ENCODE measurements at places on chromosomes 2 and 18.

DNA sequence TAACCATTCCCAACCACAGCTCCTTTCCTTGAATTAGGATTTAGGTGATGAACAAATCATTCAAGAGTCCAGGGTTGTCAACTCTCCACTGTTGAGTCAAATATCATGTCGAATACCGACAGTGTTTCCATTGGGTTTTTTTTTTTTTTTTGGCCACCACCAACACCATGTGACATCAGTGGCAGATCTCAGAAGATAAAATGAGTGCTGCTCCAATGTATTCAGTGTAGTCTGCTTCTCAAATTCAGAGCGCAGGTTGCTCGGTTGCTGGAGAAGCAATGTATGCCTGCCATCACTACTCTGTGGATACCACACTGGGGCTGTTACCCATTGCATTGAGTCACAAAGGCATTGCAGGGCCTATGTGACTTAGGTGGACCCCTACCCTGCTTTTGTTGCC is 10.8 kb upstream of the ATL2 start:
- no peak for DNase-seq

DNA sequence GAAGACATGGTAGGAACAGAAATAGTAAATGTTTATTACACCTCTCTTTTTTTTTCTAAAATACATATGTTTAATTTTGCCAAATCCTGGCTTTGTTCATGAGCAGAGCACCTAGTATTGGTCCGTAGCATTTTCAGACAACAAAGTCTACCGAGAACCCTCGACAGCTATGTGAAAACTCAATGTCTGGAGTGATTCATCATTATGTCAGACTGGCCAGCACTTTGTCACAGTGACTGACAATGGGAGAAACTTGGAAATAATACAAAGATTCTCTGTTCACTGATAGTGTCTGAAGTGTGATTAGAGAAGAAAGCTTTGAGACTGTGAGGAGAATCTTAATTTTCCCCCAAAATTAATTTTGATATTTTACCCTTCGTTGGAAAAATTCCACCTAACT is 143.0 kb downstream of the HNMT start:
- DNase-seq = no peak

- no peak for DNase-seq
Measured at GRCh38 chr18:68449292-68449691, 265.6 kb downstream of the TMX3 start.

DNA sequence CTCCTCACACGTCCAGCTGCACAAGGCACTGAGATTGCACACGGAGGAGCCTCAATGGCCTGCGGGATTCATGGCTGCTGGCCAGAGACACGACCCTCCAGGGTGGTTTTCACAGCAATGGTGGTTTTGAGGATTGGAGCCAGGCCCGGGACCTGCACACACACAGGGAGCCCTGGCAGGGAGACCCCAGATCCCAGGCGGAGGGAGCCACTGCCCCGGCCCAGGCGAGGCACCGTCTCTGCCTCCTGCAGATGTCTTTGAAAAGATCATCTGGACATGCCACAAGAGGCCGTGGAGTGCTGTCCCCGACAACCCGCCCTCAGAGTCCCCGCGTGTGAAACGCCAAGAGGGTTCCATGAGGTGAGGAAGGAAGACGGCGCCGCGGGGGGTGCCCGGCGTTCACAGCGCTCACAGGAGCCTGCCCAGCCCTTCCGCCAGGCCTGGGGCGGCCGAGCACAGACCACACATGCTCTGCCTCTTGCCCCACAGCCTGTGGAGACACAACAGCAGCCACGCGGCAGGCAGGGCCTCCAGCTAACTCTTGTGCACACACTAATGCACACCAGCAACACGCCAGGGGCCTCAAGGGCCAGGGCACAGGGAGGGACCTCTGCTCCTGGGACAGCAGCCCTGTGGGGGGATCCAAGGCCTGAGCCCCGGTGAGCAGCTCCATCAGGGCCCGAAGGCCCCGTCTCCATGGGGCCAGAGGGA is 72.8 kb upstream of the CTDP1 start:
- DNase-seq = no peak

DNA sequence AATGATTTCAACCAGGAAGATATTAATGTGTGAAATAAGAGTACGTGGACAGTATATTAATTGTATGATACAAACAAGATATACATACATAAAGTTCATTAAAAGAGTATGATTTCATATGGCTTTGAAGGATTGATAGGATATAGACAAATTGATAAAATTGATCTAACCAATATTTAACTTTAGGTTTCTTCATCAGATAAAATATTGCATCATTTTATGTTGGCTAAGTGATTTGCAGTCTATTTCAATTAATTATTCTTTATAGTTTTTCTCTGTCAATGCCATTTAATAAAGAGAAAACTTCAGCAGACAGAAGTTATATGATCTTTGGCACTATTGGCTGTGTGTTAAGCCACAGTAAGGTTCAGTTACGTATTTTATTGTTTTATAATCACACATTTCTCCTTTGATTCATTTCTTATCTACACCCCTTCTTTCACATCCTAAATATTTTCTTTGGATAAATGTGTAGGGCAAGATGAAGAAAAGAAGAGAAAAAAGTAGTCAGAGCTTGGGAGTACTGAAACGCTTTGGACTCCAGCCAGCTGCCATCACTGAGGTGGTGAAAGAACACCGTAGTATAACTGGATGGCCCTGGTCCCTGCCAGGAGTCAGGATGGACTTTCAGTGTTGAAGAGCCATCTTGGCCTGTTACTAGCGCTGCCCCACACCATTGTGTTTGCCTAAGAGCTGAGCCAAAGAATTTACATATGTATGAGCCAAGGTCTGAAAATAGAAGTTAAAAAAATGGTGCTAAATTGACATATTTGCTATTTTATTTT is 9.8 kb upstream of the CPS1 start:
- DNase-seq = peak; percentile 44

DNA sequence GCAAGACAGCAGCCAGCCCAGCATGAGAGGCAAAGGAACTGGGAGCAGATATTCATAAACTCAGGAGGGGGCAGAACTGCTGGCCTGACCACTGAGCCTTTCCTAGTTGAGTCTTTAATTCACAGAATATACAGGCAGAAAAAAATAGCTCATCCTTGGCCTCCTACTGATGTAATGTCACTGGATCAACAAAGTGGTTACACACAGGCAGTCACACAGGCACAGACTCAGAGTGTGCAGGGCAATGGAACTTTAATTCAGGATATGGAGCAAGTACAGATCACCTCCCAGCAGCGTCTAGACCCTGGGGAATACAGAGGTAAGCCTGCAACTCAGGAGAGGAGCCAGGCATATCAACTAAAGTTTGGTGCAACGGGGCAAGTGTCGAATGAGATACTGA is 75.4 kb downstream of the TNP1 start:
- DNase-seq = no peak

- no peak for DNase-seq
Measured at GRCh38 chr2:204293884-204294747, 251.2 kb upstream of the PARD3B start.

GRCh38 chr18:21361307-21361880 is 119.4 kb downstream of the GREB1L start:
- DNase-seq = no peak

DNA sequence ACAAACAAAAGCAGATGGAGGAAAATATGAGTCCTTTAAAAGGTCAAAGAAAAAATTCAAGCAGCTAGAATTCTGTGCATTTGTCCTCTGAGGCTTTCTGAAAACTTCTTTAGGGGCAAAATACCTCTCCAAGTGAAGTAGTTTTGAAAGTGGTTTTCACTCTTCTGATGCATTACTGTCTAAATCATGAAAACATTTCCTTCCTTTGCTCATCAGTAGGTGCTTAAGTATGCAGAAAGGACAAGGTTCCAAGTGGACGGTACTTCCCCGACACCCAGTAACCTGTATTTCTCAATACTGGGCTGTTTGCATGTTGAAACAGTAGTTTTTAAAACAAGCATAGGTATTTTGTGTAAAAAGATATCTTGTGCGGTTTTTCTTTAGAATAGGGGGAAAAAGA is 189.1 kb upstream of the ERBB4 start:
- no peak for DNase-seq

DNA sequence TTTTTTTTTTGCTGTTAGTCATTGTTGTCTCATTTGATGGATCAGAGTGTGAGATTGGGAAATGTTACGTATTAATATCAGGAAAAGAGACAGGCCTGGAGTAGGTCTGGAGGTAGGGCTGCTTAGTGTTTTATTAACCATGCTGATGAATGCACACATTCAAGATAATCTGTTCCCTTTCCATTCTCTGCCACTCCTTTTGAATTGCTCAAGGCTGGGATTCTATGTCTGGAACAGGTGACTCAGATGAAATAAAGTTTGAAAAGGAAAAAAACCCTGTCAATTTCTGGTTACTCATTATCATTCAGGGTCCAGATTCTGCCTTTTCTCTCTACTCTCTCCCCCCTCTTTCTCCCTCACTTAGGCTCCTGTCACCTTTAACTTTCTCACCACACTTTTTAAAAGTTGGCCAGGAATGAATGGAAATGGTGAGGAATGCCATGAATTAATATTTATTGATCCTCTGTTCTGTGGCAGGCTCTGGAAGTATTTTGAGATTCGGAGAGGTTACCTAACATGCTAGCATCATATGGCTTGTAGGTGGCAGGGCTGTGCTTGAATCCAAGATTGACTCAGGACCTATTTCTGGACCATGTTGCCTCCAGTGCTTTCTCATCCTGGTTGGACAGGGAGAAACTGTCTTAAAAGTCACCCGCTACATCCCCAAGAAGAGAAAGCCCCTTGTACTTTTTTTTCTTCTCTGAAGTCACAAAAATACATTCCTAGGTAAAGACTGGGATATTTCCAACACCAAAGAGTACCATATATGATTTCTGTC is 40.2 kb downstream of the MAP4K4 start:
- DNase-seq = no peak

DNA sequence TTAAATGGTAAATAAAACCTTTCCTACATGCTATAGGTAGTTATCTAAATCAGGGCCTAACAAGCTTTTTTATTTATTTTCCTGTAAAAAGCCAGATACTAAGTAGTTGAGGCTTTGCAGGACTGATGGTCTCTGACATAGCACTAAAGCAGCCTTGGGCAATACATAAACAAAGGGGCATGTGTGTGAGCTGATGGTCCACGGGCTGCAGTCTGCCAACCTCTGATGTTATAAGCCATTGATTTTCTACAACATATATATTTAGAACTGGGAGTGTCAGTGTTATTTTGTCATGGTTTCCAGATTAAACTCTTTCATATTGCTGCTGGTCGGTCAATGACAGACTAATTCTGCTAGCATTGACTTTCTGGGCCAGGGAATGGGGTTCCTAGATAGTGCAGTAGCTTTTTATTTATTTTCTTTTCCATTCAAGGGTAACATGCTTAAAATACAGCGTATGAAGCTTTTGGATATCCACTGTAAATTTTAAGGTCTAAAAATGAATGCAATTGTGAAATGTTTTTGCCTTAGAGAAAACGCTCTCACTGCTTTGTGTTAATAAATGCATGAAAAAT is 134.0 kb downstream of the NEDD4L start:
- DNase-seq = no peak

DNA sequence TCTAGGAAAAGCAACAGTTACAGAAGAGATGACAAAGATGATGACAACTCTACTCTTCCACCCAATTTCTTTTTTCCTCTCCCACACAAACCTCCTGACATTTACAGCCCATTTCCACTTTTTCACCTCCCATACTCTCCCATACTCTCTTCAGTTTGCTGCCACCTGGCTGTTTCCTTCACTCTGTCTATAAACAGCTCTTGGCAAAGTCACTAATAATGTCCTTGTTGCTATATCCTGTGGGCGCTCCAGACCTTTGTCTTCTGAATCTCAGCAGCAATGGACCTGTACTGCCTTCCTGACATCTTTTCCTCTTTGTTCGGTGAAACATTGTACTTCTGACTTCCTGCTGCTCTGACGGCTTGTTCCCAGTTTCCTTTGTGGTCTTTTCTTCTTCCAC is 60.7 kb upstream of the CAVIN2 start:
- DNase-seq = no peak

- no peak for DNase-seq
Measured at GRCh38 chr2:202353430-202353829, 22.7 kb upstream of the BMPR2 start.

DNA sequence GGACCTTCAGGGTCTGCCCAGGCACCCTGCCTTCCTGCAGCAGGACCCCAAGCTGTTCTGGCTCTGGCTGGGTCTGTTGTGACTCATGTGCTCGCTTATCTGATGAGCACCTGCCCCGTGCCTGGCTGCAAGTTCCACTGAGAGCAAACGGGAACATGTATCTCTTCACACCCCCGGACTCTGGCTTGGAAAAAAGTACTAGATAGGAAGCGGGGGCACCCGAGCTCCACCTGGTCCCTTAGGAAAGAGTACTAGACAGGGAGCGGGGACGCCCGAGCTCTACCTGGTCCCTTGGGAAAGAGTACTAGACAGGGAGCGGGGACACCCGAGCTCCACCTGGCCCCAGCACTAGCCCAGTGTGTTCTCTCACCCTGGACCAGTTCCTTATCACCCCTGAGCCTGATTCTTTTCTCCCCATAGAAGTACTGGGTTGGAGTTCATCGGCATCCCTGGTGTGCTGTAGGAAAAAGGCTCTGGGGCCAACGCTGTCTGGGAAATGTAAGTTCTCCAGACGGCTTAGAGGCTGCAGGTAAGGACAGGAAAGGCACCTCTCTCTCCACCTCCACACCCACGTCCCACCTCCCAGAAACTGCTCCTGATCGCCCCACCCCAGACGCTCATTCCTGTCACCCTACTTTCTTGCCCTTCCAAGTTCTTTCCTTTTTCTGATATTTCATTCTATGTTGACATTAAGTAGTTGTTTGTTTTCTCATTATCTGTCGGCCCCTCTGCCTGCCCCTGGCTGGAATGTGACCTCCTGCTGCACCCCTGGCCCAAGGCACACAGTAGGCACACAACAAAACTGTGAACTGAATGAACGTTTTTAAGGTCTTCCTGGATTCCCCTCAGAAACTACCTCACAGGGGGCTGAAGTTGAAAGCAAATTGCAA is 40.2 kb downstream of the HDAC4 start:
- DNase-seq = no peak

- no peak for DNase-seq
Measured at GRCh38 chr2:122481717-122482116, 726.3 kb downstream of the TSN start.
